ENCODE measurements at places on chromosomes 12 and 14.

- no peak for DNase-seq
These were observed 36.7 kb downstream of the KIF21A start for GRCh38 chr12:39406262-39406661.

- DNase-seq: no peak
These were observed 15.4 kb upstream of the PAPLN start for GRCh38 chr14:73221945-73222344.

DNA sequence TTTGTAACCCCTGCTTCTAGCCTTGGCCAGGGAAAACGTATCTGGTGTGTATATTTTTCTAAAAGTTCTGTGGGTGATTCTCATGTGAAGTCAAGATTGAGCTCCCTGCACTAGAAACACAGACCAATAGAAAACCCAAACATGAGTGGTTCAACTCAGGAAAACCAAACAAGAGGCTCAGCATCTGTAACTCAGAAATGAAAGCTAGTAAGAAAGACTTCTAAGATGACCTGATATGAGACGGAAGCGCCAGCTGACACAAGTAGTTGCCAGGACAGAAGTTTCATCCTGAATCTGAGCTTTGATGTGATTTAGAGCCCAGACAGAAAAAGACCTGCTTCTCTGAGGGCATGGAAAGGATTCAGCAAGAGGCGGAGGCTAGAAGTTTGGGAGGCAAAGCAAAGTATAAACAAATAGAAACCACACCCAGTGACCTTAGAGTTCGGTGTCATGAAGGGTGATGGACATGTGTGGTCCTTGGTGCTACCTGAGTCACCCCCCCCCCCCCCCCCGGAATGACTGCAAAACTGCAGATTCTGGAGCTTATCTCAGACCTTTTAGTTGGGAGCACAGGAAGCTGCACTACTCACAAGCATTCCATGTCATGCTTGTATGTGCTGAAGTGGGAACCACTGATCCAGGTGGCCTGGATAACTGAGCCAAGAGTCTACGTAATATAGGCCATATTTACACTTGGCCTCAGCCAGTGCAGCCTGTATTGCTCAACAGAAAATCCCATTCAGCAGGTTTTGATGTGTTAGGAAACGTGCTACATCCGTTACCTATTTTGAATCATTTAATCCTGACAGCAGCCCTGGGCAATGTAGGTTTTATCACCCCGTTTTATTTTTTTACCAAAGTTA, 191.3 kb downstream of the ANO6 start:
- no peak for DNase-seq

DNA sequence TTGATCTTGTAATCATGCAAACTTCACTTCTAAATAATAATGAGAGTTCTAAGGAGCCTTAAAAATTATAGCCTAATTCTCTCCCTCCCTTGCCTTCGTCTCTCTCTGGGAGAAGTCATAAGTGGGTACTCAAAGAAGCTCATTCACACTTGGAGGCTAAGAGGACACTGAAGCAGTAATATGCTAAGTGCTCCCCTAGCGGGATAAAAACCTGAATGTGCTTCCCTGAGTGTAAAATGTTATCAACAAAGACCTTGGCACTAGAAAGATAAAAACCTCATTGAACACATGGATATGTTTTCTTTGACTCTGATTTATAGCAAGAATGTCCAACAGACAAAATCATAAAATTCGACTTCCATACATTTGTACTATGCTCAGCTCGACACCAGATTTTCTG, 337.9 kb upstream of the NOVA1 start:
- no peak for DNase-seq

DNA sequence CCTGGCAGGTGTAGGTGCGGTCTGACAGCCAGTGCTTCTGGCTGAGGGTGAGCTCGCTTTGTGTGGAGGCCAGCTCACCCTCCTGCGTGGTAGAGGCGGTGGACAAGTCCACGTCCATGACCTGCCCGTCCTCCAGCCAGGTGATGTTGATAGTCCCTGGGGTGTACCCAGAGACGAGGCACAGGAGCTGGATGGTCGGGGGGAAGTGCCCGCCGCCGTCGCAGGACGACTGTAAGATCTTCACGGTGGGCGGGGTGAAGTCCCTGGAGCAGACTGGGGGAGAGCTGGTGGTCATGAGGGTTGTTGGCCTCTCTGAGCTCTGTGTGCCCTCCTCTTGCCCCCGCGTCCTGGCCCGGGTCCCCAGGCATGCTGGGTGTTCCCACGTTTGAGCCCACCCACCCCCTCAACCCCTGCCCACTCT, 74.6 kb downstream of the TMEM121 start:
- no peak for DNase-seq

GRCh38 chr14:30786701-30787100, 87.7 kb upstream of the COCH start:
- DNase-seq: no peak

- no peak for DNase-seq
These were observed 43.9 kb downstream of the HMGA2 start for GRCh38 chr12:65868133-65868705.
